GM19239 (cell line): ENCODE measurements at places on chromosomes 7 and 10.

DNA sequence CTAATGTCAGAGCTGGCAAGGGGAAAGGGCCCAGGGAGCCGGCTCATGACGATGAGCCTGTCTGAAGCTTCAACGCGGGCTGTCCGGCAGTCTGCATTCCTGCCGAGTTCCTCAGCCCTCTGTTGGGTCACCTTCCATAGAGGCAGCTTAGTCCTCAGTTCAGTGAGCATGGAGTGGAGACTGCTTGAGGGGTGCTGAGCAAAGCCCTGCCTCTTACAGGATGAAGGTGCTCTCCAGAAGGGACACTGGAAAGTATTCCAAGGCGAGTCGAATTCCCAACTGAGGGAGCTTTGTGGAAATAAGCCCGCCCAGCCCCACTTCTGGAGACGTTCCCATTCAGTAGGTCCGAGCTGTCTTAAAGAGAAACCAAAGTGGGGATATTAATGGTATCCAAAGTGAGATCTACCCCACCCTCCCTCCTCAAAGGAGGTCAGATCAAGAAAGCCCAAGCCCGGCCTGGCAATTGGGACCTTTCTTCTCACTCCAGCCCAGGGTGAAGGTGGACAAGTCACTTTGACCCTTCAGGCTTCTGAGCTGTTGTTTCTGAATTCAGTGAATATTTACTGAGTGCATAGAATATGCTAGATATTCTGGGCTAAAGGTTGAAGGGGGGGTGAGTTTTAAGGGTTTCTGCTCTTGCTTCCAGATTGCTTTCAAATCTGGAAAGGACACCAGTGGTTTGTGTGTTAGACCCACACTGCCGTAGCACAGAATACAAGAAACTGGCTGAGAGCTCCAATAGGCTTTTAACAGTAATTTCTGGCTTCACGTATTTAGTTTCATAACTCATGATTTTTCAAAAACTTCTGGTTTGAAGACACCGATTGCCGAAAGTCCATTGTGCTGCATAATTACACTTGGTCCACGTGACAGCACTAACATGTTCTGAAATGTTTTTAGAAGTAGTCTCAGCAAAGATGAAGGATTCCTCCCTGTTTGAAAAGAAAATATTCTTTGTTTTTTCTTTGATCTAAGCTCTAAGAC lies 3.5 kb downstream of the EGFR start:
- DNase-seq: no peak

GRCh38 chr10:76881477-76882220 lies 756.0 kb downstream of the KCNMA1 start:
- no peak for DNase-seq

- DNase-seq: no peak
Observed at GRCh38 chr10:83994325-83994724, 145.0 kb upstream of the GHITM start.

DNA sequence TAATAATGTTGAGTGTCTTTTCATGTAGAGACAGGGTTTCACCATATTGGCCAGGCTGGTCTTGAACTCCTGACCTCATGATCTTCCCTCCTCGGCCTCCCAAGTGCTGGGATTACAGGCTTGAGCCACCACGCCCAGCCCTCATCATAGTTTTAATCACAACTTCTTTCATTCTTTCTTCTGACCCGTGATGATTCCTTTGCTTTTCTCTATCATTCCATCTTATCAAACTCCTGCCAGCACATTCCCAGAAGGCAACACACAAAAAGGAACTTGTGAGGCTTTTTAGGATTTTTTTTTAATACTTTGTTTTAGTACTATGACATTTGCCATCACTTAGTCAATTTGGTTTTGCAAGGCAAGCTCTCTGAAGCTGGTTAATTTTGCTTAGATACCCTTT lies 77.5 kb upstream of the MEOX2 start:
- no peak for DNase-seq

GRCh38 chr7:114419441-114420272 lies 5.0 kb downstream of the FOXP2 start:
- DNase-seq: no peak

GRCh38 chr10:13670311-13670710 lies 83.5 kb downstream of the PRPF18 start:
- DNase-seq: no peak

DNA sequence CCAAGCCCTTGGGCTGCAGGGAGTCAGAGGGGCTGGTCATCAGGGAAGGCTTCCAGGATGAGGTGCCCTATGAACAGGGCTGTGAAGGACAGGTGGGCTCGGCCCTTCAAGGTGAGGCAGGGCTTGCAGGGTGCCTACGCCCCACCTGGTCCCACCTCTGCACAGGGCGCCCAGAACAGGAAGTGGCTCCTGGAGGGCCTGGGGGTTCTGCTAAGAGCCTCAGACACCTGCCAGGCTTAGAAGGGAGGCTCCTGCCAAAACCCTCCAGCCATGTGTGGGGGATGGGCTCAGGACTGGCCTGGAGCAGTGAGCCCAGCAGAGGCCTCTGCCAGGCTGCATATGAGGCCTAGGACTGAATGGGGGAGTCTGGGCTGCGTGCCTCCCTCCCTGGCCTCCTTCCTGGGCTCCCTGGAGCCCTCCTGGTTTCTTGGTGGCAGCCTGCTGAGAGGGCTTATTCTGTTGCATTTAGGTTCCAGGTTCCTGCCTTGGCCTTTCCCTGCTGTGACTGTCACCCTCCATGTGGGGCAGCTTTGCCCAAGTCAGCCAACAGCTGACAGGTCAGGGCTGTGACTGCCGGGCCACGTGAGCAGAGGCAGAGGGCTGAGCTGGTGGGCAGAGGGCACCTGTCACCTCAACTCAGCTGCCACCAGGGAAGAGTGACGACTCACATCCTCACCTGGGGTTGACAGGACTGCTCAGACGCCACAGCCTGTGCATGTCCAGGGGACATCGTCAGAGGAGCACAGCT lies 45.2 kb upstream of the MSMB start:
- no peak for DNase-seq

- DNase-seq: no peak
Observed at GRCh38 chr7:45920502-45921380, at the start of gene IGFBP3. TSS of gene IGFBP3 (minus strand) at chr7:45921272. CDS start at chr7:45921140, 132 bp downstream.

- no peak for DNase-seq
Observed at GRCh38 chr7:47758546-47758945, 176.6 kb upstream of the TNS3 start.
